ENCODE measurements at places on chromosomes 16 and 17.

DNA sequence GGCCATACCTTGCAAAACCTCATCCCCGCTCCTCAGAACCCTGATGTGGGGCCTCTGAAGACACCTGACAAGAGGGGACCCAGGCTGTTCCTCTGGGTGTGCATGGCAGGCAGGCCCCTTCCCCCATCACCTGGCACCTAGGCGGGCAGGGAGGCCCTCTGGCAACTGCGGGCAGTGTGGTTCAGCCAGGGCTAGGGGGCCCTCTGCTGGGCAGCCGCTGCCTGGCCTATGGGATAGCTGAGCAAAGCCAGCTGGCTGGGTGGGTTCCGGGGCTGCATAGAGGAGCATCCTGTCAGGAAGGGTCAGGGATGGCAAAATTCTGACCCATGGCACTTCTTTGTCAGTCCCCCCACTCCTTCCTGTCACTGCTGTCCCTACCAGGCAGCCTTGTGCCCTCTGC, 228.7 kb upstream of the ASIC2 start:
- DNase-seq = no peak

DNA sequence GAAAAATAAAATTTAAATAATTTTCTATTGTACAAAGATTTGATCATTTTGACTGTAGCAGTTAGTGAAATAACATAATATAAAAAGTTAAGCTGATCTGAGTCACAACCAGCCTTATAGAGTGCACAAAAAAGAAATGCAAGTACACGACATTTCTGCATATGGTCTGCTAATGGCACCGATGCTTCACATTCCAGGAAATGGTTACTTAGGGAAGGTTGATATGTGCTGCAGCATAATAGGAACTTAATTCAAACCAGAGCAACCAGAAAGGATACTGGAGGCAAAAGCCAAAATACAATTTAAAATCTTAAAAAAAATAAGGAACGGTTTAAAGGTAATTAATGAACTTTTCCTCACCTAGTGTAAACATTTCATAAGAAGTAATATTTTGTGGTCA, 10.0 kb upstream of the CFDP1 start:
- no peak for DNase-seq

GRCh38 chr17:51371732-51372151, 111.4 kb downstream of the UTP18 start:
- DNase-seq = peak; percentile 13

- DNase-seq = no peak
These were observed 32.7 kb downstream of the BMERB1 start for GRCh38 chr16:15466886-15467781.

GRCh38 chr16:29154676-29155121, 169.8 kb downstream of the LAT start:
- no peak for DNase-seq

GRCh38 chr17:62670202-62670821, 42.8 kb downstream of the MRC2 start:
- no peak for DNase-seq

DNA sequence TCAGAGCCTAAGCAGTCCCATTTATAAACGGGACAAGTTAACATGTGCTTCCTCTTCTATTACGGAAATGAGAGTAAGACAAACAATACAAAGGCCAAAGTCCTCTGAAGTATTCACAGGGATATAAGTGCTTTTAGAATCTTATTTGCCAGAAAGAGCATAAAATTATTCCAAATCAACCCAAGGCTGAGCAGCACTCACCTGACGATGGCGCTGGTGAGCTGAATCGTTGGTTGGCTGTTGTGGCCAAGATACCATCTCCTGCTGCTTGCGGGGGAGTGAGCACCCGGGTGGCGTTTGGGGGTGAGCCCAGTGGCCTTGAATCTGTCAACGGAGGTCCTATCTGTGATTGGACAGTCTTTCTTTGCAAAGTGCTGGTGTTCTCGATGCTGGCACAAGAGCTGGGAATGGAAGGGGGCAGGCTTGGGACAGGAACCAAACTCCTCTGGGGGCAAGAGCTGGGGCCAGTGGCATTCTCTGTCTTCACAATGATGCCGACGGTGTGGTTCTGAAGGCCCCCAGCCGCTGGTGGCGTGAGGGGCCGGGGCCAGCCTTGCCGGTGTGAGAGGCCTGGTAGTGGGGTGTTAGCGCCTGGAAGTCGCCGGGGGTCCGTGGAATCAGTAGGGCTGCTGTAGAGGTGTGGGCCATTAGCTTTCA, 9.5 kb upstream of the DHRS13 start:
- no peak for DNase-seq

- DNase-seq = peak; percentile 85
These were observed 14.6 kb upstream of the PITPNA start for GRCh38 chr17:1577182-1577581.

DNA sequence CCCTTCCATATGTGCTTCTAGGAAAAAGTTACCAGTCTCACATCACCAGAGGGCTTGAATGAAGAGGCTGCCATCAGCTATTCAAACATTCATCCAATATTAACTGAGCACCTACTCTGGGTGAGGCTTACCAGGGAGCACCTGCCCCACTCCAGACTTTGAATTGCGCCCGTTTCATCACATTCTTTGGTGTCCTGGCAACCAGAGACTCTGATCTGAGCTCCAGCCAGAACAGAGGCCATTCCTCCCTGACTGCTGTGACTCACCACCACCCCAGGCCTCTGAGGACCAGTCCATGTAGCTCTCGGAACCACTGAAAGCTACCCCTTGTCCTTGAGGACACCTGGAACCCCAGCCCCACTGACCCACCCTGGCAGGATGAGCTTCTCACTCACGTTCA, at the start of gene C16orf96:
Gene C16orf96, plus strand, starts transcription at position 229 of the 400 bp plus-strand sequence. Its CDS starts 150 bp downstream, at position 379.
- no peak for DNase-seq

DNA sequence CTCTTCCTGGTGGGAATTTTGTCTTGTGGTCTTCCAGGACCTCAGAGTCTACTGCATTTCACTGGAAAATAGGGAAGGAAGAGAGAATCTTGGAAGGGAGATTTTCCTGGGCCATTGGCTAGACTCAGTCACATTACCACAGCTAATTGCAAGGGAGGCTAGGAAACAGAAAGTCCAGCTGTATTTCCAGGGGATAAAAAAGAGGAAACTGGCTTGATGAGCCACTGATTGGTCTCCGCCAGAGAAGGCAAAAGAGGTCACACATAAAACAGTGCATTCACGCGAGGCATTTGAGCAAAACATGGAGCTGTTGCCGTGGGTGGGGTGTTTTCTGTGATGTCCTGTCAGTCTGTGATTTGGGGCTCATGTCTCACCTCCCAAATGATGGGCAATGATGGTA, 345.3 kb downstream of the FOXL1 start:
- DNase-seq = no peak

DNA sequence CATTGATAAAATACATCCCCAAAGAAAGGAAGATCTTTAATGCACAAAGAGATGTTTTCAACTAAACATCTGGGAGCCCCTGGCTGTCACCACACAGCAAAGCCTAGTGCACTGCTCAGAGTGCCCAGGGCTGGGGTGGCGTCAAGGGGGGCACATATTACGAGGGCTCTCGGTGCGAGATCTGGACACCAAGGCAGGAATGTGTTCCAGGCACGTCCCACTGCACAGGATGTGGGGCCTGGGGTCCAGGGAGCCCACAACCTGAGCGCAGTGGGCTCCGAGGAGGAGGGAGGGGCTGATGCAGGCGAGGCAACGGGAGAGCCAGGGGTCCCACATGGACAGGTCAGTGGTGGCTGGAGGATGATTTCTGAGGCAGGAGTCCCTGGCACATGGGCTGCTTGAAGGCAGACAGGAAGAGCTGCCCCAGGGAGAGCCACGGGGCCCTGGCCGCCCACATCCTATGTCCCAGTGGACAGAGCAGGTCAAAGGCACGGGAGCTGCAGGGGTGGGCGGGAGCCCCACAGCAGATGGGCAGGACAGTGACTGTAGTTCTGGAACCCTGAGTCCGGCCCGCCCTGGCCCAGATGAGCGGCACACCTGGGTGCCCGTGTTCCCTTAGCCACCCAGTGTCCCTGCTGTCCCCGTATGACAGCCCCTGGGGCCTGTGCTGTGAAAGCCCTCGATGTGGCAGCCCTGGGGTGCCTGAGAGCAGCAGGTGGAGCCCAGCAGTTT, 56.4 kb downstream of the ZNF778 start:
- no peak for DNase-seq

DNA sequence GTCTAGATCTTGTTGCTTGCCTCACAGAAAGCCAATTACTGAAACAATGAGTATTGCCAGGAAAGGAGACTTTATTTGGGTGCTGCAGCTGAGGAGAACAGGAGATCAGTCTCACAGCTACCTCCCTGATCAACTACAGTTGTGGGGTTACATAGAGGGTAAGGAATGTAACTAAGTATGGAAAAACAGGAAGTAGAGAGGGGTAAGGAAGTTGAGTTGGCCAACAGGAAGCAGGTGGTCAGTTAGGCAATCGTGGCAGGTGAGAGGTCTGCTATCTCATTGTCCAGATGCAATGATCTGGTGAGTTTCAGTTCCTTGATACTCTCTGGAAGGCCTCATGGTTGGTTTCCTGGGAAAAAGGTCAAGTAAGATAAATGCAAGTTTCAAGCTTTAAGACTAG, 333.1 kb upstream of the GOT2 start:
- DNase-seq = no peak

- no peak for DNase-seq
These were observed 240.8 kb downstream of the C16orf95 start for GRCh38 chr16:87076331-87076949.

DNA sequence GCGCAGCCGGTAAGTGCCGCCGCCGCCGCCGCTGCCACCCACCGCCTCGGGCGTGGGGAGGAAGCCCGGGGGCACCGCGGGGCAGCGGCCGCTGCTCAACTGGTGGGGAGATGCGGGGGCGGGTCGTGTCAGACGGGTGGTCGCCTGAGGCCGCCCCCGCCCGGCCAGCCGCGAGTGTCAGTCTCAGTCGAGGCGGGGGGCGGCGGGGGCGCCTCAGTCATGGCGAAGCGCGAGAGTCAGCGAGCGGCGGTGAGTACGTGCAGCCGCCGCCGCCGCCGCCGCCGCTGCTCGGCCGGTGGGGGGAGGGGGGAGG, 76.2 kb downstream of the CHD9 start:
- DNase-seq = no peak

GRCh38 chr17:1762901-1763898, 1.3 kb downstream of the SERPINF1 start:
- peak; percentile 59 for DNase-seq

DNA sequence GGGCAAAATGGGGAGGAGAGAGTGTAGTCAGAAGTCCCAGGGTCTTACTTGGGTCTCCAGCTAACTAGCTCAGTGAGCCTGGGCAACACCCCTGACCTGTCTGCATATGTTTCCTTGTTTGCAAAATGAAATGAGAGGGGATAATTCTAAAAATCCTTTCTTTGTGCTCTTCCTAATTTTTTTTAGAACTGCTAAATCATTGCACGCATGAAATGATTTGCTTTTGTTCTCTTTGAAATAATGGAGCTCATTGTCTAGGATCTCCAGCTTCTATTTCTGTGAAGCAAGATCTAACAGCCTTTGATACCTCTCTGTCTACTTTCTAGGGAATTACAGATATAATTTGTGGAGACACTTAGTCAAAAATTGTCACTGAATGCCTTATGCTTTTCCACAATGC, 181.3 kb downstream of the CDH13 start:
- no peak for DNase-seq

DNA sequence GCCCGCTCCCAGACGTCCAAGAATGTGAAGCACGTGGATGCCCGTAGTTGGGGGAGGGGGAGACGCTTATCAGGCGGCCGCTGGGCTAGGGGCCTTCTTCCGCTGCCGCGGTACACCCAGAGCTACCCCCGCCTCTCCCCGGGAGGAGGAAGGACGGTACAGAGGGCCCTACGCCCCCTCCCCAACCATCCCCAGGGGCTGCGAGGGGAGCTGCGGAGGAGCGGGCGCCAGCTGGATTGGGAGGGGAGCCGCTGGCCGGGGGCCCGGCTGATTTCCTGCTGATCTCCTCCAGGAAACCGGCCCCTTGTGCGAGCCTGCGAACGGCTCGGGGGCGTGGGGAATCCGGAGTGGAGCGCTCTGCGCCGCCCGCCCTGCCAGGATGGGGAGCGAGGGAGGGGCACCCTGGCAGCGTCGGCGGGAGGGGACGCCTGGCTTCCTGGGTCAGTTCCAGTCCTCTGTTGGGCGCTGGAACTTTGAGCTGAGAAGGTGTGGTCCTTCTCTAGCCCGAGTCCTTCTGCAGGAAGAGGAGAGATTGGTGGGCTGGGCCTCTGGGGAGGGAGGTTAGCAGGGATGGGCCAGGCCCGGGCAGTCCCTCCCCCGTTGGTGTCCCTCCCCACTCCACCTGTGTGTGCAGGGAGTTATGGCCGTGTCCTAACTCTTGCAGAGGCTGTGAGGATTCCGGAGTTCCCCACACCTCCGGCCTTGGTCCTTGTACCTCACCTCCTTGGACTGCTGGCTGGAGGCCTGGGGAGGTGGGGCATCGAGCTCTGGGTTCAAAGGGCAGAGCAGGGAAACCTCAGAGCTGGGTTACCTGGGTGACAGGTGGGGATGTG, 19.2 kb downstream of the GJD3 start:
- DNase-seq = no peak

Measured in GM04504 (cell line).